ENCODE measurements at places on chromosomes 16 and 17.
A peak's percentile ranks its signal among the peaks of the same experiment; 100 is the strongest.

DNA sequence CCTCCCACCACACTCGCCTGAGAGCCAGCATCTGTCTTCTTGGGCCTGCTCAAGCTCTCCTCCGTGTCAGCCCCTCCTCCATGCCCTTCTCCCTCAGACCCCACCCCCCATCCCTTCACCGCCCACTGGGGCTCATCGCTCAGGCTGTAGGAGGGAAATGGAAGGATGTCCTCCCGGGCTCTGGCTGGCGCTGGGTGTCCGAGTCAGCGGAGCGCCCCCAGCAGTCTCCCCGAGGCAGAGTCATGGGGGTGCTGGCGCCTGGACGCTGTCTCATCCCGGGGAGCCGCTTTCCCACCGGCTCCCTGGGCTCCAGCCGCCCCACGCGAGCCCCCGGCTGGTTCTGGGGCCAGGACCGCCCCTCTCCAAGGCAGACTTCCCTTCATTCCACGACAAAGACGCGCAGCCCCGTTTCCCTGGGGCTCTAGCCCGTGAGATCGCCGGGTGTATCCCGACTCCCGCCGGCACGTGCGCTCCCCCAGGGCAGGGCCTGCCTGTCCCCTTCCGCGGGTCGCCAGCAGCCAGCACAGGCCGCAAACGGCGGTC, 428 bp upstream of the ANTKMT start:
- peak; percentile 74 for DNase-seq

DNA sequence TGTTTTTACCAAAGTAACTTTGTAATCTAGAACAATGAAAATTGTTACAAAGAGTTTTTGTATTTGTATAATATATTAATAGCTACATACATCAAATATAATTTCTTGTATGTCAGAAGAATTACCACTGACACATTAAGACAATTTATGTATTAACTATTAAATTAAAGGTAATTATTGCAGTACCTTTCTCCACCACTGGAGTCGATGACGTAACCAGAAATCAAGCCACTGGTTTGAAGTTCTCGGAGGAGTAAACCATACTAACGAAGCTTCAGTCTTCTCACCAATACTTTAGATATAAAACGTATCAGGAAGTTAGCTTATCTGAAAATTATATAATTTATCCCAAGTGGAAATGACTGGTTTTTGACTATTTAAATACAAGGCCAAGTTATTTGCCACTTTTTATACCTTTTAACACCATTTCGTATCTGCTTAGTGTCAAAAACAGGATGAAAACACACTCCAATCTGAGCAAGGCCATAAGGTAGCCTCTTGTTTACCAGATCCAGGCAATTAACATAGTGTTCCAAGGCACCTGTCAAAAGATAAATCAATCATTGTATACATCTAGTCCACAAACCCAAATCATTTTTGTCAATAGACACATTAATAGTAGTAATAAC, 4.3 kb downstream of the POLG2 start:
- DNase-seq = no peak

- DNase-seq = no peak
Observed at GRCh38 chr17:46122486-46122871, 70.8 kb downstream of the KANSL1 start.

DNA sequence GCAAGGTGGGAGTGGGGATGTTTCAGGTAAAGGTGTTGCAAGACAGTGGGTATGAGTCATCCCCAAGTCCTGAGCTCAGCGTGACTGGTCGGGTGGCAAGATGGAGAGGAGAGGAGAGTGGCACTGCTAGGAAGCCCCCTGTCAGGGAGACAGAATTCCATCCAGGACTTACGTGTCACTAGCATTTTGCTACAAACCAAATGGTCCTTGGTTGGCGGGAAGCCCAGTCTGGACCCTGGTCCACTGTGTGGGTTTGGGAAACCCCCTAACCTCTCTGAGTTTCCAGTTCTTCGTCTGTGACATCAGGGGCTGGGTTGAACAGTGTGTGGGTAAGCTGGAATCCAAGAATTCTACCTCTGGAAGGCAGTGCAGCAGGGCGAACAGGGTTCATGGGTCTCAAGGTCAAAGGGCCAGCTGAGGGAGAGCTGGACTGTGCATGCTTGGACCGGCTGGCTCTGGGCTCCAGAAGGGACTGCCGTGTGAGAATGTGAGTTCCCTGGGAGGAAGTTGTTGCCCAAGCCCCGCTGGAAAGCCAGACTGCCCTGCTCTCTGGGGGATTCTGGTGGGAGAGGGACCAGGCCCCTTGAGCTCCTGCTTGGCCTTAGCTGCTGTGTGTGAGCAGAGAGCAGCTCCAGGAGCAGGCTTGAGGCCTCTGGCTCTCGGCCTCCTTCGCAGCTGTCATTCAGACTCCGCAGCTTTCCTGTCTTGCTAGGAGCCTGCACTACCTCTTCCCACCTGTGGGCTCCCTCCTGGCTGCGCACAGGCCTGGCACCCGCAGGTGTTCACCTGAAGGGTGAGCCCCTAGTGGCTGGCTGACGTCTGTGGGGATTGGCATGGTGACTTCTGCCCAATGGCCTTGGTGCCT, 84.6 kb downstream of the NT5M start:
- DNase-seq = no peak

DNA sequence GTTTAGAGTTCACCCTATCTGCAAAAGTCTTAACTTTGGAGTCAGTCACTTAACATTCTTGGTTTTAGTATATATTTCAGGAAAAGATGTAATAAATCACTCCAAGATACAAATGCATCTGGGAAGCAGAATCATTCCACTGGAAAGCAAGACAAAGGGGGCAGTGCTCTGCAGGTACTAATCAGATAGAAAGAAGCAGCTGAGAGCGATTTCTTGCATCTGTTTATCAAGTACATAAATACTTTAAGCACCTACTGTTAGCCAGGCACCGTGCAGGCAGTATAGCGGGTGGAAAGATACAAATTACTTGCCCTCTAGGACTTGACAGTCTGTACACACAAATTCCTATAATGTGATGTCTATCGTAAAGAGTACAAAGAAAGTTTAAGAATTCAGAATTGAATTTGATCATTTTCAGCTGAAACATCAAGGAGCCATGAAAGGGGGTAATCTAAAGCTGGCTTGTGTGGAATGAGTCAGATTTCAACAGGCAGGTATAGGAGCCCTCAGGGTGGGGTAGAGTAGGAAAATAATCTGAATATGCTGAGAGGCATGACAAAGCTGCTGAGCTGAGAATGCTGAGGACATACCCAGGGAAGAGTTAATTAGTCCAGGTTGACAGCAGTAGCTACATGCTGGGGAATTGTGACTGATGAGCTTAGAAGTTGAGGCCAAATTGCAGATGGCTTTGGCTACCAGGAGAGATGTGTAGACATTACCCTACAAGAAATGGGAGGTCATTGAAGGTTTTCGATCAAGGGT, 110.2 kb downstream of the CA10 start:
- no peak for DNase-seq
